Mucosa of descending colon (tissue), 3 donors: ENCODE measurements at places on chromosomes 1 and 21. TPM values are rescaled to one million over a fixed set of nuclear protein-coding genes. Genes with fewer than 3 reads are reported as not detected.

The TDRD5 gene
- 0.76 TPM for total RNA-seq

The PITHD1 gene
- 53.2 TPM for total RNA-seq

The RNF186 gene
- 42.6 TPM for total RNA-seq

The FCRLB gene
- total RNA-seq: 0.28 TPM
